ENCODE measurements at places on chromosomes 1 and 21.

- no peak for DNase-seq
Measured at GRCh38 chr1:234372011-234372757, 1.1 kb upstream of the COA6 start.

GRCh38 chr1:106798991-106799390, 257.5 kb upstream of the PRMT6 start:
- no peak for DNase-seq

- DNase-seq = no peak
Measured at GRCh38 chr1:189357317-189357716, 1120.3 kb downstream of the BRINP3 start.

DNA sequence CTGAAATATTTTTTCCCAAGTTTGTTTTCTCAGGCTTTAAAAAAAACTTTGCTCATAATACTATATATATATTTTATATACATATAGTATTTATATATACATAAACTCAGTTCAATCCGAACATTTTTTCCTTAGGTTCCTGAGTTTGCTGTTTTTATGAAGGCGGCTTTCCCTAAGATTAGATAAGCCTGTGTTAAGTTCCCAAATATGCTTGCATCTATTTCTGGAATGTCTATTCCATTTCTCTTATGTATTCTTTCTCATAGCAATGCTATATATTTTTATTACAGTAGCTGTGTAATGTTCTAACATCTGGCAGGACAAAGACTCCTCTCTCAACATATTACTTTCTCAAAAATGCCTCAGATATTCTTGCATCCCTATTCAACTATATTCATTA, 45.9 kb downstream of the ADSS2 start:
- DNase-seq = no peak

DNA sequence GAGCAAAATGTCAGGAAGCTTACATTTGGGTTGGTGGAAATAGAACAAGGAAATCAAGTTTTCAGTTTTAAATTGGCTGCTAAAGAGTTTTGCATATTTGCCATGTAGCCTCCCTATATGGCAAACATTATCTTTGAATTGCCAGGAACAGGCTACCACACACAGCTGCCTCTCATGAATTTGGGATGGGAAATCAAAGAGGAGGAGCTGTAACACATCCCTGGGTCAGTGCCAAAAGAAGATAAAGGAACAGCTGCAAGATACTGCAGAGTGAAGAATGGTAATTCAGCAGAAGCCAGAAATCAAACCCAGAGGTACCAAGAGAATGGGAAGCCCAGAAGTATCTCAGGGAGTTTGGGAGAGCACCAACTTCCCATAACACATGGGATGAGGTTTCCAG, 18.6 kb upstream of the RASAL2 start:
- DNase-seq = no peak

DNA sequence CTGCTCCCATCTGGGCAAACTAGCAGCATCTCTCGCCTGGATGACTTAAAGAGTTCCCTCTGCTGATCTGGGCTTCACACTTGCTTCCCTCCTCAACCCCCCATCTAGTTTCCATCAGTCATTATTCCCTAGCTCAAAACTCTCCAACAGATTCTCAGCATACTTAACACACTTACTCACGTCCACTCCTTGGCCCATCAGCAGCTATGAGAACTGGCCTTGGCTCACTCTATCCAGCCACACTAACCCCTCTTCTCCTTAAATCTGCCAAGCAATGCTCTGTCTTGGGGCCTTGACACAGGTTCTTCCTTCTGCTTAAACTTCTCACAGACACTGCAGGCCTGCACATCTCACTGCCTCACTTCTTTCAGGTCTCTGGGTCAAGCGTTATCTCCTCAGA, 41.6 kb downstream of the GNG12 start:
- no peak for DNase-seq

DNA sequence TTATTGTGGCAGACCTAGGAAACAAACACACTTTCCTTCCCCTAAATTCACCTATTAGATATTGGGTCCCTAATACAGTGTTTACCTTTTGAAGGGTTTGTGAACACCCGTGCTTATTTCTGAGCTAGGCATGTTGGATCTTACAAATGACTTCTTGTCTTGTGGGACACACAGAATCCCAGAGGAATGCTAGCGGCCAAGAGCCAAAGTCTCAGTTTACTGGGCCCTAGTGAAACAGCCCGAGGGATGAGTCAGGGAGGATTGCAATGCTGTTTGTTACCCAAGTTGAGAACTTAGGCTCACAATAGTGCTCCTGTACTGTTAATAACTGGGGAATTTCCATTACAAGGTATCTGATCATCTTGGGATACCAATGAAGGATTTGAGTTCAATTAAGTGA, 100.1 kb upstream of the AKT3 start:
- DNase-seq = no peak

DNA sequence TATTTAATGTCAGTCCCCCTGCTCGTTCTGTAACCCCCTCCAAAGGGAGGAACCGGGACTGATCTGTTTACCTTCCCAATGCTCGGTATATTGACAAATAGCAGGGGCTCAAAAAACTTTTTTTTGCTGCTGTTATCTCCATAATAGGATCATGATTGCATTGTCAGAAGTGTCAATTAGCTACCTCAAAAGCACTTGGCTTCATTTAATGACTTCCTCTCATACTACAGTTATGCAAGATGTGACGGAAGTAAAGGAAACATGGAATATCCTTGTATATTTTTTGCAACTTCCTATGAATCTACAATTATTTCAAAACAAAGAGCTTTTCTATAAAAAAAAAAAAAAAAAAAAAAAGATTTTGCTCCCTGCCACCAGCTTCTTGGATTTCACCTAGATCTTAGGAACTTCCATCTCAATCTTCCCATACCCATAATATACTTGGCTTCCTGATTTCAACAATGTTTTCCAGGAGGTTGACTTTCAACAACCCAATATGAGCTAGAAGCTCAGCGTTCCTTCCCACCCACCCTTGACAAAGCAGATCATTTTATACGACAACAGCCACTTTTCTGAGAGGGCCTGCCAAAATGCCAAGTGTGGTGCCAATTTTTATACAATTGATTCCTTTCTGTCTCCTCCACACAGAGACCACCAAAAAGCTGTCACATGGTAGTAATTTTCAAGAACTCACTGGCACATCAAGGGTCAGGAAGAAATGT, 71.7 kb downstream of the SETD4 start:
- DNase-seq = no peak

- no peak for DNase-seq
Measured at GRCh38 chr1:214862421-214862820, 220.1 kb upstream of the KCNK2 start.
